ENCODE measurements at places on chromosomes 6 and 20.

GRCh38 chr20:38210741-38211140 is 45.7 kb upstream of the TGM2 start:
- no peak for DNase-seq

- no peak for DNase-seq
Measured at GRCh38 chr20:13113731-13114130, 105.0 kb downstream of the SPTLC3 start.

GRCh38 chr20:64158346-64159285 is 5.6 kb upstream of the MYT1 start:
- no peak for DNase-seq

GRCh38 chr6:39240155-39240757 is 11.0 kb upstream of the KCNK5 start:
- DNase-seq, result no peak

DNA sequence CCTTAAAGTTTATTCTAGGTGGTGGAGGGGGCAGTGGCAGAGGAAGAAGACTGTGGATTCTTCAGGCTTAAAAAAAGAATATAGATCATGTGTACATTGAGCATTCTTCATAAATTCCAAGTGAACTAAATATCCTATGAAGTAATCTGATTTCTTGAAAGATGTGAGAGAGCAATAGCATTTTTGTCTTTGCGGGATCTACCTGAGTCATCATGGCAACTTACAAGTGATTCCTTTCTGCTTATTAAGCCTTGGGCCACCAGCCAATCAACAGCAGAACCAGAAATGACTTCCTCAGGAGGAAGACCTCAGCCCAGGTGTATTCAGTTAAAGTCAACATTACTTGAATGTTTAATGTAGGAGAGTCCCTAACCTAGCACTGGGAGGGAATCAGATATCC is 756.9 kb downstream of the TFAP2A start:
- no peak for DNase-seq

- no peak for DNase-seq
Measured at GRCh38 chr6:158157064-158157764, 10.8 kb downstream of the SERAC1 start.

DNA sequence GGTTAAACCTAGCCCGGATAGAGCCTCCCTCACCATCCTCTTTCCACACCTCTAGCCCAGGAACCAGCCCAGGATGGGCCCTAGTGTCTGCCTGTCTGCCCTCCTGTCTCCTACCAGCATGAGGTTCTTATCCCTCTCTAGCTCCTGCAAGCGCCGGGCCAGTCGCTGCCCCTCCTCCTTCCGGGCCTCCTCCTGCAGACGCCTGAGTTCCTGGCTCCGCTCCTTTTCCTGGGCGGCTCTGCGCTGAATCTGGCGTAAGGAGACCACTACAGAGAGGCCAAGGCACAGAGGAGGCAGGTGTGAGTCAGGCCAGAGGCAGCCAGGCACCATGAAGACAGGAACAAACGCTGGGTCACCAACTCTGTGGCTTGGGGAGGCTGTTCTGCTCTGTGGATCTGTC is 4.3 kb upstream of the PSORS1C2 start:
- DNase-seq, result no peak

DNA sequence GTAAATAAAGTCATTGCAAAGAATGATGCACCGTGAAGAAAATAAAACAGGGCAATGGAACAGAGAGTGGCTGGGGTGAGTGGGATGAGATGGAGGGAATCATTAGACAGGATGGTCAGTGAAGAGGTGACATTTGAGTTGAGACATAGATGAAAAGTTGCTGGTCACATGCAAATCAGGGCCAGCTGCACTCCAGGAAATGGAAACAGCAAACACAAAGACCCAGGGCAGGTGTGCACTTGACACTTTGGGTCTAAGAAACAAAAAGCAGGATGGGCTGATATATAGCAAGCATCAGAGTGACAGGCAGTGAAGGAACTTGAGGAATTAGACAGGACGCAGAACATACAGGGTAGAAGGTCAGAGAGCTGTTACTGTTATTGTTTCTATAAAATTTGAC is 171.5 kb upstream of the RIPOR2 start:
- no peak for DNase-seq

DNA sequence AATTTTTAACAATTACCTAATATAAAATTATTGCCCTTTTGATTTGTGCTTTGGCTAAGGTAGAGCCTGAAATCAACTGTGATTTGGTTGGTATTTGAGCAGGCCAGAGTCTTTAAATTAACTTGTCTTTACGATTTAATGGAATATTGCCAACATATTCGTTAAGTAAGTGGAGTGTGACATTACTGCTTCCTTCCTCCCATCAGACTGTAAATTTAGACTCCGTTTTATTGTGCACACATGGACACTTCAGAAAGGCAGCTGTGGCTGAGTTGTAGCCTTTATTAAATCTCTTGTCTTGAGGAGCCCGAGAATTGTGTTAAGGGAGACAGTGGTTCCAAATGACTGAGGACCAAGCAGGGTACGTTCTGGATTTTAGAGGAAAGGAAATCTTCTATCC is 57.4 kb downstream of the CAP2 start:
- no peak for DNase-seq

GRCh38 chr6:147891671-147892070 is 383.2 kb downstream of the SAMD5 start:
- no peak for DNase-seq

- no peak for DNase-seq
Measured at GRCh38 chr20:23131766-23132165, 45.6 kb upstream of the CD93 start.

Measured in stimulated activated CD8-positive, alpha-beta memory T cell treated with anti-CD3 and anti-CD28 coated beads, Interleukin-7, amount 100 ng/mL, for 24 hours (primary cell).